ENCODE measurements at places on chromosomes 3 and 15.

GRCh38 chr15:69472562-69472961 is 19.9 kb downstream of the RPLP1 start:
- DNase-seq, result no peak

DNA sequence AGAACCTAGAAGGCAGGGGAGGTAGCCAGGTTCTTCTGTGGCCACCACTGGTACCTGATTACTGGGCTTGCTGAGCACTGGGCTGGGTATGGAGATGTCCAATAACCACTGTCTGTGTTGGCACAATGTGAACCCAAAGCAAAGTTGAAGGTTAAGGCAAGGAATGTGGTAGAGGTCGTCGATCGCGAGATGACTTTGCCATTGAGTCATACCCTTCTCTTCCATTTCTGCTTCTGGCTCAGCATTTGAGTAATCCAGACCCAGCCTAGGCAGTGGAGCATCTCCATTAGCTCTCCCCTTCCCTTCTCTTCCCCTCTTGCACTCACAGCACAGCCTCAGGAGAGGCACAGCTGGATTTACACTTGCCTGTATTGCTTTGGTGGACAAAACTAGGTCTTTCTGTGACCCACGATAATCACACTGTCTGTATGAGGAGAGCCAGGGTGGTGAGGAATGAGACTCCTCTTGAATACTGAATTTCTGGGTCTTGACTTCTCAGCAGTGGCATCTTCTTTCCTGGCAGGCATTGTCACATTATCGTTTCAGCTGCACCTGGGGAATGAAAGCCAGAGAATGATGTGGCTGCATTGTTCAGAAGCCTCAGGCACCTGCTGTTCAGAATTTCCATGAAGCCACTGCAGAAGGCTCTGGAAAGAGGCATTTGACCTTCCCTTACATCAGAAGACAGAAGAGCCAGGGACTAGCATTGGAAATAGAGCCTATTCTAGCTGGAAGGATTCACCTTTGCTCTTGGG is 272.6 kb downstream of the PDCD6IP start:
- no peak for DNase-seq

GRCh38 chr15:94229591-94230369 is 1.6 kb upstream of the MCTP2 start:
- peak; percentile 79 for DNase-seq

DNA sequence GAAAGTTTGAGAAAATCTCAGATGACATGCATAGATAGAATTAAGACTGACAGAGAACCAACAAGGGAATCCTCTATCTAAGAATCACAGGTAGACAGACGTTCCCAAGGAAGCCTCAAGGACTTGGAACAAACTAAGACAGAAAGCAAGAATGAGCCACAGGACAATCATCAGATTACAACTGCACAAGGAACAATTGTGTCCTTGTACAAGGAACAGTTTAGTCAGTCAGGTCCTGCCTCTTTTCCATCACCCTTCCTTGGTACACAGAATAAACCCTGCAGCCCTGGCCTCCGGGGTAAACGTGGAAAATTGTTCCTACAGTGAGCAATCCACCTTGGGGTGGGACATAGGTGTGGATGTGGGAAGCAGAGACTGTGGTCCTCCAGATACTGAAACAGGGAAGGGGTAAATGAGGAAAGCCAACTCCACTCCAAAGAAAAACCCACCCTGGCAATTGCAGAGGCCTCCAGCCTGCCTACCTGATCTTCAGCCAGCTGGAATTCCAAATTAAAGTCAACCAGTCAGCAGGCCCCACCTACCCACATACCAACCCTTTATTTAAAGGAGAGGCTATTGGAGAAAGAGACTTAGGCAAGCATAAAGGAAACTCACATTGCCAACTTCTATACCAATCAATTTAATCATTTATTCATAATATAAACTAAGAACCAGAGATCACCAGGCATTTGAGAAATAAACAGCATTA is 73.4 kb downstream of the ULK4 start:
- no peak for DNase-seq

DNA sequence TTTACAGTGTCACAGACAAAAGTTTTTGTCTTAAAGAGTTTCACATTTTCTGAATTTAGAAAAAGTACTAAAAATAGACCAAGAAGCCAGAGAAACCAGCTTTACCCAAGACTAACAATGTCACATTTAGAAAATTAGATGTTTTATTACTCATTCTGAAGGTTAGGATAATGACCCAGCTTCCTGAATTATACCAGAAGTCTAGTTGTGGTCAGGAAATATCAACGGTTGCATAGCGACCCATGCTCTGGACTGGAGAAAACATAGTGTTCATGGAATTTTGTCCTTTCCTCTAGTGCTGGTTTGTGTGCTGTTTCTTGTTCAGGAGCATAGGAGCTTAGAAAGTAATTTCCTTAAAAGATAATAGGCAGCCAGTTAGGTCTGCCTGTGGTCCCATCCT is 59.0 kb downstream of the DPPA2 start:
- no peak for DNase-seq

- no peak for DNase-seq
Measured at GRCh38 chr3:14853271-14853951, 34.6 kb downstream of the FGD5 start.

DNA sequence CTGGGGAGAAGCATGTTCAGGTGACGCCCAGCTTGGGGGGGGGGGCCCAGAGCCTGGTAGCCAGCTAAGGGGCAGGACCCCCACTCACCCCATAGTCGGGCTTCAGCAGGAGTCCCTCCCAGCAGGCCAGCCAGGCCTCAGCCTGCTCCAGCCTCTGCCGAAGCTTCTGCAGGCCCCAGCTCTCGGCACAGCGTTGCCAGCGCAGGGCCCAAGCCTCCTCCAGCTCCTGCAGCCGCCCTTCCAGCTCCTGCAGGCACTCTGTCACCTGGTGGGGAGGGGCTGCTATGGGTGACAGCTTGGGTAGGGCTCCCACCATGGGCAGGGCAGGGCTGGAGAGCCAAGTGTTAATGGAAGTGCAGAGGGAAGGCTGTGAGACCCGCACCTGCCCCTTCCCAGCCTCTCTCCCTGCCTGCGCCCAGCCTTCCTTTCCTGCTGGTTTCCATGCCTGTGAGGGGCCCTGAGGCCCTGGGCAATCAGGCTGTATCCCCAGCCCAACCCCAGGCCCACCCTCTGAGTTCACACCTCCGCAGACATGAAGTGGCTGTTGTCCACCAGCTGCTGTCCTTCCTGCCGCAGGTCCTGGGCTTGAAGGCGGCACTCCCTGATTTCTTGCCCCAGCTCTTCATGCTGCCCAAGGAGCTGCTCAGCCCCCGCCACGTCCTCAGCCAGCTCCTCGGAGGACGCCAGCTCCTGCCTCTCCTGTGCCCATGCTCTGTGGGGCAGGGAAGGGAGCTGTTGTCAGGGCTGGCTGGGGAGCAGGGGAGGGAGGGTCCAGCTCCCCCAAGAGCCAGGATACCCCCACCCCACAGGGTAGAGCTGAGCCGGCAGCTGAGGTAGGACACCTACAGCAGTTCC is 14.3 kb downstream of the PLA2G4B start:
- no peak for DNase-seq

DNA sequence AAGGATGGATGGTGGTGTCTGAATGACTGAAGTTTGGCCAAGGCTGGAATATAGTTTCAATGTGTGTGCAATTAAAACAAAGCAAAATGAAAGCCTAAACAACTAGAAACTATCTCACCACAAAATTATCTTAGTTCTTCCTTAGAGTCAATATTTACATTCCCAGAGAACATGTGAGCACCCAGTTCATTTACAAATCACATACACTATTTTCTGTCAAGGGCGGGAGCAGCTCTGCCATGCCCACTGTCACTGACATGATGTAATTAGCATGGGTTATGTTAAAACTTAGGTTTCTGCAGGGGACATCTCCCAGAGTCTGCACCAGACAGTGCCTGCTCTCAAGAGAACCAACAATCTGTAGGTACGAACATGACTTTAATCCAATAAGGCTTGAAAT is 65.0 kb downstream of the PDZRN3 start:
- no peak for DNase-seq

GRCh38 chr3:130755666-130756065 is 9.0 kb upstream of the PIK3R4 start:
- no peak for DNase-seq

DNA sequence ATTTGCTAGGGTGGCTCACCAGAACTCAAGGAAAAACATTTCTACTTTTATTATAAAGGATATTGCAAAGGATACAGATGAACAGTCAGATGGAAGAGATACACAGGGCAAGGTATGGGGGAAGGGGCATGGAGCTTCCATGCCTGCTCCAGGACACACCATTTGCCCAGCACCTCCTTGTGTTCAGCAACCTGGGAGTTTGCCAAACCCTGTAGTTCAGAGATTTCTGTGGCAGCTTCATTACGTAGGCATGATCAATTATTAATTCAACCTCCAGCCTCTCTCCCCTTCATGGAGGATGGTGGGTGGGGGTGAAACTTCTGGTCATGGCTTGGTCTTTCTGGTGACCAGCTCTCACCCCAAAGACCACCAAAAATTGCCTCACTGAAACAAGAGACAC is 353.9 kb upstream of the THBS1 start:
- DNase-seq, result no peak

All from CD4-positive, alpha-beta T cell treated with Interleukin-17A for 1 hour (primary cell).